ENCODE measurements at places on chromosomes 1 and 21.

DNA sequence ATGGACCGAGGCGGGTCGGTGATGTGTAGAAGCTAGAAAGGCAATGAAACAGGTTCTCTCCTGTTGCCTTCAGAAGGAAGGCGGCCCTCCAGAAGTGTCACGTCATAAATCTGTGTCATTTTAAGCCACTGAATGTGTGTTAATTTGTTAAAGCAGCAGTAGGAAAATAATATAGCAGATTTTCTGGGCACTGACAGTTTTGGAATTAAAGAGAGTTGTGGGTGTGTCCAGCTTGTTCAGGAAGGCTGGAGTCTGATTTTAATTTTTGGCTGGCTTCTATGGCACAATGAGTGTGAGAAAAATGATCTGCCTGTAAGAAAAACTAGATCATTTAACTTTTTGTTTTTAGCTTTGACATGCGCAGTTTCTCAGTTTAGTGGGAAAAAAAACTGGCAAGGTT lies 177.3 kb downstream of the EDEM3 start:
- no peak for DNase-seq

DNA sequence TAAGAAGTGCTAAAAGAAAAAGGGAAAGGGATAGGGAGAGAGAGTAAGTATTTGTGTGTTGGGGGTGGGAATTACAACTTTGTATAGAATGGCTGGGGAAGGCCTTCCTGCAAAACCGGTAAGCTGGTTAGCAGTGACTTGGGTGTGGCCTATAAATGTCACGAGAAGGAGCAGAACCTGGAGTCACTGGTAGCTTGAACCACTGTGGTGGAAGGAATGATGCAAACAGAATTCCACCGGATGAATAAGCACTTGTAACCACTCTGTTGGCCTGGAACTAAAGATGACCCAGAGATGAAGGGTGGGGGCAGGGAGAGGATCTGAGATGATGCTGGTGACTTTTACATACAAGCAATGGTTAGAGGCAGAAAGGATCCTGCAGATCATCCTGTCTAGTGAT lies 8.9 kb downstream of the XKR8 start:
- DNase-seq: peak; percentile 89

GRCh38 chr21:45875881-45876280 lies 105.7 kb upstream of the COL6A1 start:
- DNase-seq: no peak

GRCh38 chr1:67711158-67711854 lies 26.3 kb downstream of the GADD45A start:
- DNase-seq: no peak

DNA sequence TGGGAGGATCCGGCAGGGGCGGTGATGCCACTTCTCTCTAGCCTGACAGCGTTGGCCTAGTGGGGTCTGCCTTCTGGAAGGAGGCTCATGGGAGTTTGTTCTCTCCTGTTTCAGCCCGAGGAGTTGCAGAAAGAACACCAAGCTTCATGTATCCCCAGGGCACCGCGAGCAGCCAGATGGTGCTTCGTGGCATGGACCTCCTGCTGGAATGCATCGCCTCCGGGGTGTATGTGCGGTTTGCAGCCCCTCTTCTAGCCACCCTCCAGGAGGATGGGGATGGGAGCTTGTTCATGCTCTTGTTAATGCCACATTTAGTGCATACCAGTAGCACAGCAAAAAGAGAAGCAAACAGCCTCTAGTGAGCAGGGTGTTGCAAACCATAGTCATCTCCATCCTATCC lies 74.9 kb upstream of the CNTN2 start:
- no peak for DNase-seq

DNA sequence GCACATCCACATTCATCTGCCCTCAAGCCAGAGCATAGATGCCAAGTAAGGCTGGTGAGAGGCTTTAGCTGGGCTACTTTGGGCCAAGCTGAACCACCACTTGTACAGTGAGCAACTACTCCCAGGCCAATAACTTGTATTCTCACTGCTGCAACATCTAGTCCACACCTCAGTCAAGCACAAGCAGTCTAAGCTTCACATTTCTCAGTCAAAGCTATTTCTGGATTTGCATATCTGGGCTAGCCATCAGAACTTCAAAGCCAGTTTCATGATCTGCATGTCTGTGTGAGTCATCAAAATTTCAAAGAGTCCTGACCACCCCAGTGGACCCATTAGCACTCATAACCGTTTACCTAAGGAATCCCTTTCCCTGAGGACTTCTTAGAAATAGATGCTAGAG lies 77.7 kb upstream of the DIRAS3 start:
- peak; percentile 73 for DNase-seq

DNA sequence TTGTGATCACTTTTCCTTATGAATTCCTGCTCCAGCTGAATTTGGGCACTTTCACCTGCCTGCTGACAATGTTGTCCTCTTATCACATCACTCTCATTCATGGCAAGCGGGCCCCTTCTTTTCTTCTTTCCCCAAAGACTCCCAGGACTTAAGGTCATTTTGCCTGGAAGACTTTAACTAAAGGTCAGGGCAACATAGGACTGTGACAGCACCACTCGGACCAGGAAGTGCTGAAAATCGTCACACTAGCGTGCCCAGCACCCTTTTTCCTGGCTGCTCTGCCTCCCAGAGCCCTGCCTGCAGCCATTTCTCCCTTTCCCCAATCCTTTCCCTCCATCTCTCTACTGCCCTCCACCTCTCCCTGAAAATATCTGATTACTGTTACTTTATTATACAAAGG lies 35.4 kb downstream of the CD34 start:
- no peak for DNase-seq

DNA sequence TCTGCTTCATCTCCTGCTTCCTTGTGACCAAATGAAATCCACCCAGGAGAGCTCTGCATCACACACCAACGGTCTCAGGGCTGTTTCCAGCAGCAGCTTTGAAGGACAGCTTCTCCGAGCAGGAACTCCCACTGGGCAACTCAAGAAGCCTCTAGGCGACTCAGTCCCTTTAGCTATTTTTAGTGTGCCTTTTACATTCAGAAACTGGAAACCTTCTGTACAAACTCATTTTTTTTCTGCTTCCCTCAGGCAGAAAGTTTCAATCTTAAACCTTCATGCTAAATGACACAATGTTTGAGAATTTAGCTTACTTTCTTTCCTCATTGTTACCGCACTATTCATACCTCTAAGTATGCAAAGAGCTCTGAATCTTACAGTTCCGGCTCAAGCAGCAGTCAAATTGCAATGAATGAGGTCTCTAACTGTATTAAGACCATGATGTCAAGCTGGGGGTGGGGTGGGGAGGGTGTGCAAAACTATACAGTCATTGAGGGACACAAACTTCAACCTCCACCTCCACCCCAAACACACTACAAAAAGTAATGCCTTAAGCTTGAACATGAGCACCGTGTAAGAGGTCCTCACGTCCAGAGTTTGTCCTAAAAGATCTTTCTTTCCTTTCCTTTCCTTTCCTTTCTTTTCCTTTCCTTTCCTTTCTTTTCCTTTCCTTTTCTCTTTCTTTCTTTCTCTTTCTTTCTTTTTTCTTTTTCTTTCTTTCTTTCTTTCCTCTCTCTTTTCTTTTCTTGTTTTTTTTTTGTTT lies 16.4 kb upstream of the TARBP1 start:
- DNase-seq: peak; percentile 65

DNA sequence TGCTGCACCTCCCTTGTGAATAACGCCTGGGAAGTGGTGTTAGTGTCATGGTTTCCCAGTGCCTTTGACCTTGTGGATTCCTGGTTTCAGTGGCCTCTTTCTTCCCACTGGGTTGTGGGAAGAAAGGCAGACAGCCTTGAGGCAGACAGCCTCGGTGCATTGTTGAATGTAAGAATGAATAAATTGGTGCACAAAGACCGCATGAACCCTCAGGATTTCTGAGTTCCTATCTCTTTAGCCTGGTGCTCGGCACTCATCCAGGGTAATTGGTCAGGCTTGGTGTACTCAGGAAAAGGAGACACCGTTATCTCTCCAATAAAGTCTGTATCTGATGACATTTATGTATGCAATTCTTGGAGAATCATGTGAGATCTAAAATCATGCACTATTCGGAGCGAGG lies 5.1 kb downstream of the ZNF362 start:
- DNase-seq: peak; percentile 30

DNA sequence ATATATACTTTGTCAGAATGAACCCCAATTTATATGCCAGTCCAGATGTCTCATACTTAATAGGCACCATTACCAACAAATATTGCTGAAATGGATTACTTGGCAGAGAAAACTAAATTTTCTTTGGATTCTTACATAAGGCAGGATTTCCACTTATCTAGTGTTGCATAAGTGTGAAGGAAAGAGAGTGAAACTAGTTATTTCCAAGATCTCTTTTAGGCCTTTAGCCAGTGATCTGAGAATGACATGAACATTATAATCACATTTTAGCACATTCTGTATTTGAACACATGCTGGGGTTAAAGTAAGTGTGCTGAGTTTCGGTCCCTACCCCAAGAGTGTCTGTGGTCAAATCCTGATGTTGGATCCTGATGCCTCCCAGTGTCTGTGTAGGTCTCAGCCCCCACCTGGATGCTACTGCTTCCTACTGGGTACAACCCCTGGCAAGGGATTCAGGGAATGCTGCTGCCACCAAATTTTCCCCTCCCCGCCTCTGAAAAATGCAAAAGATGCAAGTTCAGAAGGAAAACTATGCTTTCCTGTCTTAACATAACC lies 11.2 kb downstream of the DDAH1 start:
- no peak for DNase-seq

DNA sequence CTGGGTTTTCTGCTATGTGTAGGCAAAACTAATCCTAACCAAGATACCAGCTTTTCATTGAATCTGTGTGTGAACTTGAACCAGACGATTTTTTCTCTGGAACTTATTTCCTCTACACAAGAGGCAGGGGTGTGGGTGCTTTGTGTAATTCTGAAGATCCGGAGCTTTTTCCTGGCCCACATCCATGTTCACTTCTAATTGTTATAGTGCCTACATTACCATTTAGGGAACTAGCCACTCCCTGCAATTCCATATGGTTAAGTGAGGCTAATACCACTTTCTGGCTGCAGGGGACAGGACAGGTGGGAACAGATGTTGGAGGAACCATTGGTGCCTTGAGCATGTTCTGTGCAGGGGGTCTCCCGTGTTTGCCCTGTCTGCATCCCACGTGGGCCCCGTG lies 83.4 kb upstream of the FMN2 start:
- no peak for DNase-seq

GRCh38 chr1:21152423-21153100 lies 24.1 kb downstream of the EIF4G3 start:
- no peak for DNase-seq

DNA sequence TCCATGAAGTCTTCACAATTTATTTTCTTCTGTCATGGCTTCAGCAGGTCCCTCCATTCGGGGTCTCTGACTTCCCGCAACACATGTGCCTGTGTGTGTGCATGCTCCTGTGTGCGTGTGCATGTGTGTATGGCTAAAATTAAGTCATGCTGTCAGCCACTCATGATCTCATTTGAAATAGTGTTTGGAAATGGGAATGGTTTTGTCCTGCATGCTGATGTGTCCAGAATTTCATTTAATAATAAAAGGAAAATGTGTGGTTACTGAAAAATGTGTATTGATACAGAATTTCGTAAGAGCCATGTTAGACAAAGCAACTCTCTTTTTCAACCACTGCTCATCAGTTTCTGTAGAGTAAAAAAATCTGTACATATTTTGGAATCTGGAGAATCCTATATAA lies 123.8 kb upstream of the PRDX6 start:
- no peak for DNase-seq

DNA sequence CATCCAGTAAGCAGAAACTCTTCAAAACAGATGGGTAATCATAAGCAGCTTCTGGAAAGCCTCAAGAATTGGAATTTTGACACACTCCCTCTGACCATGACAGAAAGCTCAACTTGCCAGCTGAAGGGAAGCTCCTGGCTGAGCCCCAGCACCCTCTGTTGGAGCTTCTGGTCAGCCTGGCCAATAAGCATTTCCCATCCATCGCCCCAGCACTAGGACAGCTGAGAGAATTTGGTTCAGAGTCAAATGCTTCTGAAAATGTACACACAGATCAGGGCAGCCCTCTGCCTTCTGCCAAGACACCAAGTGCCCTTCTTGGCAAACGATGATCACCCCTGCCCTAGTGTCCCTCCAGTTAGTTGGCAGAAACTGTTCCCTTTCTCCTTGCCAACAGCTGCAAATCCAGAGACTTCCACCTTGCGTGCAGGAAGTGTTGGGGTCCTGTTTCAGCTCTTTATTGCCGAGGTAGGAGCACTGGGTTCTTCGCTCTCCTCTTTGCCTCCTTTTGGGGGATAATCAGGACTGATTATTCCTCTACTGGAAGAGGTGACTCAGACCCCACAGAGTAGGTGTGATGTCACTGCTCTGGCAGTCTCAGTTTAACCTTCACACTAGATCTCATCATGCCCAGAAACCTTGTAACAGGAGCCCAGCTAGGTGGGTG lies 11.9 kb downstream of the PIGV start:
- peak; percentile 82 for DNase-seq

DNA sequence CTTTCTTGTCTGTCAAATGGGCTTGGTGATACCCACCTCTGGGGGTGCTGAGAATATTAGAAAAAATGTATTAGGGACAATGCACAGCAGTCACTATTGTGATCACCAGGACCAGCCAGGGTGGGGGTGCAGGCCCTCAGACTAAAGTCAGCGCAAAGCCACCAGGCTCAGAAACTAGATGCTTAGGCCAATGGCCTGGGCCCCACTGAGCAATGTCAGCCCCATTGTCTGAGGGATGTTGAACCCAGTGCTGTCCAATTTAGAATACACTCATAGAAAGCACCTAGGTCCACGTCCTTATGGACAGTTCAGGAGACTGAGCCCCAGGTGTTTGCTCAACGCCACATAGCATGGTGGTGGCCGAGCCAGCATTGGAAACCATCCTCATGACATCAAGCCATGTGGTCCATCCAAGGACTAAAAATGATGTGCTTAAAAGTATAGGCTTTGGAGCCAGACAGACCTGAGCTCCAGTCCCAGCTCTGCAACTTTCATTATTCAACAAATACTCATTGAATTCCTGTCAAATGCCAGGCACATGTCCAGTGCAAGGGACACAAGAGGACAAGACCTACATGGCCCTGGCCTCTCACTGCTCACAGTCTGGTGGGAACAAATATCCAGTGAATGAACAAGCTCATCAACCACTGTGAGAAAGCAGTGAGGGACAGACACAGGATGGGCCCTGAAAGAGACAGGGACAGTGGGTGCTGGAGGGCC lies 273.8 kb downstream of the MATN1 start:
- no peak for DNase-seq

DNA sequence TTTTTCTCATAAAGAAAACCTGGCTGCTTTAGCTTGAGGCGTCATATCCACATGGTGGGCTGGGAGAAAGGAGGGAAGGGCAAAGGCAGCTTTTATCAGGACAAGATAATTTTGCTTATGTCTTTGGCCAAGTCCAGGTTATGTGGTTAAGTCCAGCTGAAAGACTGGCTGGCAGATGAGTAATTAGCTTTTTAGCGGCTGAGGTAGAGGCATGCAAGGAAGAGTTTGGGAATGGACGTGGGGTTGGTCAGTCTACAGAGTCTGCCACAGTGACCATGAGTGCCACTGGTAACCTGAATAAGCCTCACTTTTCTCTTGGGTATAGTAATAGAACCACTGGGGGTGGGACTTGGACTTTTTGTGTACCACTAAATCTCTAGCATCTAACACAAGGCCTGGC lies 39.8 kb downstream of the NEK7 start:
- DNase-seq: peak; percentile 59
